HAP-1 (cell line): ENCODE measurements at places on chromosomes 4 and X.

- no peak for DNase-seq
Measured at GRCh38 chr4:102815981-102816380, 11.4 kb downstream of the UBE2D3 start.

- DNase-seq, result no peak
Measured at GRCh38 chr4:140680686-140681085, 75.5 kb downstream of the TBC1D9 start.

DNA sequence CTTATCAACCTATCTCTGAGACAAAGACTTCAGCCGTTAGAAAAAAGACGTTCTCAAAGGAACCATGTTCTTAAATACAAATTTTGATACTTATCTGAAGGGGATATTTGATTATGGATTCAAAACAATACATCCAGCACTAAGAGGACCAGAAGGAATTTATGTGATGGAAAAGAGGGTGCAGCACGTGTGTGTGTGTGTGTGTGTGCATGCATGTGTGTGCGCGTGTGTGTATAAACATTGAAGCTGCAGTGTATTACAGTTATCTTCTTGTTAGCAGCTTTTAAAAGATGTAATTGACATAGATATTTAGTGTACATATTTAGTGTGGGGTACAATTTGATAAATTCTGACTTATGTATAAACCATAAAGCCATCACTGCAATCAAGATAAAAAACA lies 44.9 kb downstream of the ANK2 start:
- DNase-seq, result no peak

DNA sequence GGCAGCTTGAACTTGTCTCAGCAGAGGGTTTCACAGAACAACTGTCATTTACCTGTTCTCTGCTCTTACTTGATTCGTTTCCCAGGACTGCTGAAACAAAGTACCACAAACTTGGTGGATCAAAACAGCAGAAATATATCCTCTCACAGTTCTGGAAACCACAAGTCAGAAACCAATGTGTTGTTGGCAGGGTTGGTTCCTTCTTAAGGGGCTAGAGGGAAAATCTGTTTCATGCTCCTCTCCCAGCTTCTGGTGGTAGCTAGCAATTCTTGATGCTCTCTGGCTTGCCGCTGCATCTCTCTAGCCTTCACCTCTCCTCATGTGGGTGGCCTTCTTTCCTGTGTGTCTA lies 4.7 kb downstream of the TLR8 start:
- DNase-seq, result no peak

DNA sequence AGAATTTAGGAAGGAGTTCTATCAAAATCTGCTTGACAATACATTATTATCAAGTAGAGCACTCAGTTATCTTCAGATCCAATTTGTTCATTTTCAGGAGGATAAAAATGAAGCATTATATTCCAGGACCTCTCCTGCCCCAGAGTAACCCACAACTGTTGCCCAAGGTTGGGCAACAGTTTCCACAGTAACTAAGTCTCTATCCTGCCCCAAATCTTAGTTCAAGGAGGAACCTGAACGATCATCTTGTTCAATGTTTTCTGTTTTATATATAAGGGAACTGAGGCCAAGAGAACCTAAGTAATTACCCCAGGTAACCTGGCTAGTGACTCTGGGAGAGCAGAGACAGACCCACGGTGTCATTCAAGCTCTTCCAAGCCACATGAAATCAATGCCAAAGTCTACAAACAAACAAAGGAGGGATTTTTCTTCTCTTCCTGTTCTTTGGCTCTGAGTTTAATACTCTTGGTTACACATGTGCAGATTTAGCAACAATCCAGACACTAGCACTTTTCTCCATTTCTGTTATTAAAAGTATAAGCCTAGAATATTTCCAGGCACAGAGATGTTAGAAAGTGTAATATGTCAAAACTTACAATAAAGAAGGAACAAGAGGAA lies 105.6 kb downstream of the C4orf51 start:
- DNase-seq, result no peak

DNA sequence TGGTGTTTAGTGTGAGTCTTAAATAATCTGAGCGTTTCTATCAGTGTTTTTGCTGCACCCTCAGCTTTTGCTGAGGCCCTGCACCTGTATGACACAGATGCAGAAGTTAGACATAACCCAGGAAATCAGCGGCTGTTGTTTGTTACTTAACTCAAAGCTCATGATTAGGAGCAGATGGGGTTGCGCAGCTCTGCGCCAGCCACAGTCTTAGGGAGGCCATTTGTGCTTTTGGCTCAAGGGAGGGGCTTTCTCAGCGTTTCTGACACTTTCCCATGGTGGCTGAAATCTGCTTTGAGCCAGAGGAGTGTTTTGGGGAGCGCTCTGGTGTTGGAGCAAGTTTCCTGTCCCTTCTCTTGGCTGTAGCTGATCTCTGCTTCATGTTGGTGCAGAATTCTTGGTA lies 433.8 kb downstream of the NAF1 start:
- no peak for DNase-seq

GRCh38 chrX:71111921-71112431 lies 599 bp upstream of the IL2RG start:
- no peak for DNase-seq

- no peak for DNase-seq
Measured at GRCh38 chr4:85970535-85970934, 389.3 kb downstream of the MAPK10 start.

DNA sequence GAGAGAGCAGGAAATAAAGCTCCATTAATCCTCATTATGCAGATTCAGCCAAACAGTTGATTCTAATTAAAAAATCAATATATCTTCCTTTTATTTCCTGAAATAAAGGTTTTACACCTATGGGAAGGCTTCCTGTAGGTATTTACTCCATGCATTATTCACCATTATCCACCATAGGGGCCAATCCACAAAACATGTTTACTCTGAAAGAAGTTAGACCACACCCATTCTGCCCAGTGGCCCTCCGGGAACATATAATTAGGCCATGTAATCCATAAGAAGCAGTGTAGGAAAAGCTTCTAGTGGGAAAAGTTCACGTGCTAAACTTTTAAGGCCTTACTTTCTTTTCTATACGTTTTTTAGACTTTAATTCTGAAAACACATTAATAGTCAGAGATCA lies 57.7 kb downstream of the SAT1 start:
- no peak for DNase-seq

GRCh38 chr4:112908511-112908910 lies 140.9 kb upstream of the ANK2 start:
- DNase-seq, result no peak

- DNase-seq, result no peak
Measured at GRCh38 chr4:32025851-32026459, 1305.8 kb downstream of the PCDH7 start.

DNA sequence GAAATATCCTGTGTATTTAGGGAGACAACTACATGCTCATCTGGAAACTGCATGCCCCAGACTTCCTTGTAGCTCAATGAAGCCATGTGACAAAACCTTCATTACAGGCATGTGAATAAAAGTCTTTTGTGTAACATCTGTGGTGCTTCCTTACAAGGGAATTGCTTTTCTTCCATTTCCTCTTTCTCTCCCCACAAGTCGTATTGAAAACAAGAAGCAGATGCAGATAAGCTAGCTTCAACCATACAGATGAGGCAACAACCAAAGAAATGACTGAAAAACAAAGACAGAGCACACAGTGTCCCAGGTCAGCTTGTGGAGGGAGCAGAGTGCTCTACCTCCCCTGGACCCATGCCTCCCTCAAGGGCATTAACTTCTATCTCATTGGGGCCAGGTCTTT lies 115.8 kb upstream of the INPP4B start:
- no peak for DNase-seq

DNA sequence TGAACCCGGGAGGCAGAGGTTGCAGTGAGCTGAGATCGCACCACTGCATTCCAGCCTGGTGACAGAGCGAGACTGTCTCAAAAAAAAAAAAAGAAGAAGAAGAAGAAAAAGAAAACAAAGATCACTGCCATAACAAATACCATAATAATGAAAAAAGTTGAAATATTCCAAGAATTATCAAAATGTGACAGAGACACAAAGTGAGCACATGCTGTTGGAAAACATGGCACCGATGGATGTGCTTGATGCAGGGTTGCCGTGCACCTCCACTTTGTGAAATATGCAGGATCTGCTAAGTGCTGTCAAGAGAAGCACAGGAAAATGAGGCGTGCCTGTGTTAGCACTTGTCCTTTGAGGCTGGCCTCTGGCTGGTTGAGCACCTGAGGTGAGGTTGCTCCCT lies 133.3 kb downstream of the STK32B start:
- DNase-seq, result no peak
